ENCODE measurements at places on chromosomes 7 and 10. TPM values are rescaled to one million over a fixed set of nuclear protein-coding genes. Genes with fewer than 3 reads are reported as not detected.

DNA sequence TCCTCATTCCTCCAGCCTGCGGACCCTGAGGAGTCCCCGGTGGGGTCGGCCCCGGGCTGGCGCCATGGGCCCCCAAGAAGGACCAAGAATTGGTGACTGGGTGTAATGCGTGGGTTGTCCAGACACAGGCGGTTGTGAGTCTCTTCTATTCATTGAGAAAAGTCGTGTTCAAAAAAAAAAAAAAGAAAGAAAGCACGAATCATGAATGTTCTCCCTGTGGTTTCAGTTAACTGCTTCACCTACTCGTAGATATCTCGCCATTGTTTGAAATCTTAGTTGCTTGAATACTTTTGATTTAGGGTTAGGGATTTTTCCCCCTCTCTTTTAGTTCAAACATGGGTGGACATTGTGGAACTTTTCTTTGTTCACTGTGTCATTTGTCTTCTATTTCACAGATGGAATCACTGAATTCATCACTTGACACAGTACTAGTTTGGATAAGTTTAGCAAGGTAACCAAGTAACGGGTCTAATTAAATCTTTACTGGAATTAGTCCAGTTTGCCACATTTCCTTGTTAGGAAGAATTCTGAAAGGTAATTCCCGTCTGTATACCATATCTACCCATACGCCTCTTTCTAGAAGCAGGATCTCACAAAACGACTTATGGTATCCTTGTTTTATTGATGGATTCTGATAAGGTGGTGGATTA lies 775 bp downstream of the STARD3NL start:
- H3K27me3 ChIP-seq, result no peaks in the 10 kb centered on the region
- peak overlapping the region; percentile 90 for H3K27ac ChIP-seq
- no peak for DNase-seq
- peak overlapping the region; percentile 76 for H3K4me3 ChIP-seq

Gene SGPL1
- total RNA-seq, result 41.2 TPM

GRCh38 chr7:28759475-28759971 lies 198.6 kb downstream of the TRIL start:
- no peaks in the 10 kb centered on the region for H3K27me3 ChIP-seq
- H3K4me1 ChIP-seq, result no peaks in the 10 kb centered on the region
- no peaks in the 10 kb centered on the region for H3K36me3 ChIP-seq
- no peak for DNase-seq
- H3K27ac ChIP-seq, result no peak overlapping the region

- no peak overlapping the region for H3K4me3 ChIP-seq
- no peak for DNase-seq
- no peaks in the 10 kb centered on the region for H3K27me3 ChIP-seq
- no peak overlapping the region for H3K27ac ChIP-seq
These were observed 101.6 kb upstream of the EEPD1 start for GRCh38 chr7:36051501-36051900.

- no peak overlapping the region for H3K27ac ChIP-seq
- H3K27me3 ChIP-seq, result no peaks in the 10 kb centered on the region
- H3K36me3 ChIP-seq, result no peaks in the 10 kb centered on the region
- no peaks in the 10 kb centered on the region for H3K4me1 ChIP-seq
These were observed 50.2 kb upstream of the PIK3CG start for GRCh38 chr7:106814887-106815286.

- peaks cover 24% of the 10 kb centered on the region for H3K27me3 ChIP-seq
- no peak overlapping the region for H3K27ac ChIP-seq
- peaks cover 61% of the 10 kb centered on the region for H3K4me1 ChIP-seq
- peak; percentile 59 for DNase-seq
- peaks cover 15% of the 10 kb centered on the region for H3K36me3 ChIP-seq
- H3K4me3 ChIP-seq, result peak overlapping the region; percentile 43
These were observed 3.0 kb downstream of the SMARCD3 start for GRCh38 chr7:151245360-151246101.

- no peaks in the 10 kb centered on the region for H3K36me3 ChIP-seq
- no peaks in the 10 kb centered on the region for H3K27me3 ChIP-seq
- peaks cover 27% of the 10 kb centered on the region for H3K4me1 ChIP-seq
- DNase-seq, result no peak
These were observed 232.0 kb upstream of the CELF2 start for GRCh38 chr10:10785627-10786026.

DNA sequence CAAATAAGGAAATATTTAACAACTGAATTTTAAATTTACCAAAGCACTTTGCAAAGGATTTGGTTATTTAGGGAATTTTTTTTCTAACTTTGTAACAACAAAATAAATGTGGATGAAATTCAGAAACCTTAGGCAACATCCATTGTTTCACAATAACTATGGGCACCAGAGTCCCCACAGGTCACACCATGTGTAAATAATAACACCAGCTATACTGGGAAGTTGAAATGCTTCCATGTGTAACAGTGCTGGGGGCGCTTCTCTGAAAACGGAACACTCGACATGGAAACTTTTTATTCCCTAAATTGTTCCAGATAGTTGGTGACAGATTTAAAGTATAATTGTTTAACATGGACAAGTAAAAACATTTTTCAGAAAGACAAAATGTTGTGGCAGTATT lies 818.6 kb downstream of the TNS3 start:
- H3K4me1 ChIP-seq, result no peaks in the 10 kb centered on the region
- no peaks in the 10 kb centered on the region for H3K27me3 ChIP-seq
- DNase-seq, result no peak
- no peaks in the 10 kb centered on the region for H3K36me3 ChIP-seq
- H3K27ac ChIP-seq, result no peak overlapping the region
- H3K4me3 ChIP-seq, result no peak overlapping the region

DNA sequence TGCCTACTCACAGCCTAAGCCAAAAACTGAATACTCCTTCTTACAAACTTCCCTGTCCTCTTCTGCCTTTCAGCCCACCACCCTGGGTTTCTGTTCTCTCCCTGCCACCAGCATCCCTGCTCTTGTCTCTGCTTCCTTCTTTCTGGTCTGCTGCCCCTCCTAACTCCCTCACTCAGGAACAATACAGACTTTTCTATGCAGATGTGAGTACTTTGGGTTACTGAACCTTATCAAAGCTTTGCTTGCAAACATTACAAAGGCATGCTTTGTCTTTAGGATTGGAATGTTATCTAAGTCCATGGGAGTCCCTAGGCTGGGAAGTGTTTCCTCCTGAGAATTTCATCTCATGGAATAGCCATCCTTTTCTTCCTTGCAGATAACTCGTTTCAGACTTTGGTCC lies 28.9 kb downstream of the CNNM1 start:
- DNase-seq, result no peak
- H3K36me3 ChIP-seq, result no peaks in the 10 kb centered on the region
- H3K27ac ChIP-seq, result no peak overlapping the region
- H3K4me1 ChIP-seq, result no peaks in the 10 kb centered on the region
- no peaks in the 10 kb centered on the region for H3K27me3 ChIP-seq
- no peak overlapping the region for H3K4me3 ChIP-seq

Gene CFAP69
- total RNA-seq, result 8.4 TPM

Gene CARD11
- 5.7 TPM for total RNA-seq

DNA sequence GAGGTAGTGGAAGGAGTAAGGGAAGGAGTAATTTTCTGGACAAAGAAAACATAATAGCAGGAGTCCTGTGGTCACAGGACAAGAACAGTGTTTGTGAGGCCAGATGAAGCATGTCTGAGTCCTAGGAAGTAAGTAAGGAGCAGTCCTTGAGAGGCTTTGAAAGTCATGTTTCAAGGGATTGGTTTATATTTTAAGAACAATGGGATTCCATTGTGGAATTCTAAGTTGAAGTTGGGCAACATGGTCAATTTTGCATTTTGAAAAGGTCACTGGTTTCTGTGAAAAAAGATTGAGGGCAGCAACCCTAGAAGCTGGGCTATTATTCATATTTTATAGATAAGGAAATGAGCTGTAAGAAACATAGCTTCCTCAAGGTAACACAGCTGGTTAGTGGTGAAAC lies 10.8 kb upstream of the SLC25A28 start:
- no peaks in the 10 kb centered on the region for H3K27me3 ChIP-seq
- no peak overlapping the region for H3K4me3 ChIP-seq
- no peak for DNase-seq
- H3K36me3 ChIP-seq, result no peaks in the 10 kb centered on the region
- no peak overlapping the region for H3K27ac ChIP-seq
- H3K4me1 ChIP-seq, result no peaks in the 10 kb centered on the region

DNA sequence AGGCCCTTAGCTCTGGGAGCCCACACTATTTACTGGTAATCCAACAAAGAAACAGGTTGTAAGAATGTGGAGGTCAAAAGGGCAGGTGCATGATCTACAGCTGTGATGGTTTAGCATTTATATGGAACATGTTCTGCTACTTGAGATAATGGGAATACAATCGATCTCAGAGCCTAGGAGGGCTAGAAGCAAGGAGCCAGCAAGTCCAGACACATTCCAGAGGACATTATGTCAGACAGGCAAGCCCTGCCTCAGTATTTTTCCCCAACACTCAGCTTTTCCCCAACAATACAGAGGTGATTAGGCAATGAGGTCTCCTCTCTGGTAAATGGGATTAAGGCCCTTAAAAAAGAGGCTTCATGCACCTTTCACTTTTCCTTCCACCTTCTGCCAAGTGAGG lies 21.4 kb upstream of the GNAT3 start:
- H3K4me3 ChIP-seq, result no peak overlapping the region
- no peaks in the 10 kb centered on the region for H3K27me3 ChIP-seq
- no peak for DNase-seq
- no peak overlapping the region for H3K27ac ChIP-seq
- no peaks in the 10 kb centered on the region for H3K4me1 ChIP-seq

Gene GNAT3
- not detected for total RNA-seq

GRCh38 chr10:79417266-79417665 lies 28.2 kb downstream of the ZCCHC24 start:
- peaks cover 18% of the 10 kb centered on the region for H3K36me3 ChIP-seq
- H3K4me3 ChIP-seq, result no peak overlapping the region
- H3K27me3 ChIP-seq, result no peaks in the 10 kb centered on the region
- DNase-seq, result peak; percentile 41
- H3K27ac ChIP-seq, result no peak overlapping the region
- H3K4me1 ChIP-seq, result peaks cover 90% of the 10 kb centered on the region

GRCh38 chr10:98323221-98324164 lies 55.5 kb upstream of the LOXL4 start:
- no peak overlapping the region for H3K4me3 ChIP-seq
- no peaks in the 10 kb centered on the region for H3K27me3 ChIP-seq
- H3K27ac ChIP-seq, result no peak overlapping the region
- H3K36me3 ChIP-seq, result no peaks in the 10 kb centered on the region

DNA sequence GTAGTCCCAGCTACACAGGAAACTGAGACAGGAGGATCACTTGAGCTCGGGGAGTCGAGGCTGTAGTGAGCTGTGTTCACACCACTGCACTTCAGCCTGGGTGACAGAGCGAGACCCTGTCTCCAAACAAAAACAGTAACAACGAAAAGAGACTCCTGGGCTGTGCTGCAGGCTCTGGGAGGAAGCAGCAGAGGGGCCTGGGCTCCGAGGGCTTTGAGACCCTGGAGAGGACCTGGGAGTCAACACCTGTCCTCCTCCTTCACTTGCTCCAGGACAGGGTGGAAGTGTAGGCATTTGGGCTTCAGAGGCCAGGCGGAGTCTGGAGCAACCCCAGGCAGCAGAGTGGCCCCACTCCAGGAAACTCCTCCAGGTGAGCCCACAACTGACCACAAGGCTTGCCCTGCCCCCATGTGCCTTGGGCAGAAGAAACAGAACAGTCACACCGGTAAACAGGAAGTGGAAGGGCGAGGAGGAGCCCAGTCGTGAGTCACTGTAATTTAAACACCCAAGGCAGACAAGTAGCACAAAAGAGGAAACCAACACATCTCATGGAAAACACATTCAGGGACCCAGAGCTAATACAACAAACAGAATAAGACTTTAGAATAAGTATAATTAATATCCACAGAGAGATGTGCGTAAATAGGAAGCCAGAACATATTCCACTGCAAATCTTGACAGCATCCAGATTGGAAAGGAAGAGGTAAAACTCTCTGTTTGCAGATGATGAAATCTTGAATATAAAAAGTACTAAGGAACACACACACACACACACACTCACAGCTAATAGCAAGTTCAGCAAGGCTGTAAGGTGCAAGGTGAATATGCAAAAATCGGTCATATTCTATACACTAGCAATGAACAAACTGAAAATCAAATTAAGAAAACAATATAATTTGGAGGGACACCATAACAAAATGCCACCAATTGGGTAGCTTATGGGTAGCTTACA lies 20.5 kb upstream of the RASGEF1A start:
- DNase-seq, result peak; percentile 85
- H3K27ac ChIP-seq, result peak overlapping the region; percentile 60
- no peaks in the 10 kb centered on the region for H3K36me3 ChIP-seq
- H3K27me3 ChIP-seq, result peaks cover 11% of the 10 kb centered on the region
- H3K4me1 ChIP-seq, result peaks cover 11% of the 10 kb centered on the region

Gene CUZD1
- 0.56 TPM for total RNA-seq

DNA sequence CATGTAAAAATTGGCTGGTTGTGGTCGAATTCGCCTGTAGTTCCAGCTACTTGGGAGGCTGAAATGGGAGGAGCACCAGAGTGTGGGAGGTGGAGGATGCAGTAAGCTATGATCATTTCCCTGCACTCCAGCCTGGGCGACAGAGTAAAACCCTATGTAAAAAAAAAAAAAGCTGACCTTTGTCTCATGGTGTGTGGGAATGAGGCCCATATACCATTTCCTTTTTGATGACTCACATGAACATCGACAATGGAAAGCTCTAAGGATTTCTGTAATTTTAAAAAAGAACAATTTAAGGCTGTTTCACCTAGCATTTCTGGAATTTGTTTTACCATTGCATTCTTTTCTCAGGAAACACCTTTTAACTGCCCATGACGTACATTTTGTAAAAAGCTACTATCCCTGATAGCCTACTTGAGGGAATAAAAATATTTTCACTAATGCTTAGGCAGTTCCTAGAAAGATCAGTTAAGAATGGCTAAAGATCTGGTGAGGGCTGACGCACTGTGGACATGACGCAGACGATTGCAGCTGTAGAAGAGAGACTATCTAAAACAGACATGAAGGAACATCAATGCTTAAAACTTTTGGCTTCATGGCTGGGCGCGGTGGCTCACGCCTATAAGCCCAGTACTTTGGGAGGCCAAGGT lies 400.6 kb upstream of the IGFBP3 start:
- H3K4me1 ChIP-seq, result no peaks in the 10 kb centered on the region
- no peaks in the 10 kb centered on the region for H3K36me3 ChIP-seq
- no peaks in the 10 kb centered on the region for H3K27me3 ChIP-seq
- no peak overlapping the region for H3K27ac ChIP-seq

Gene ZNF212
- total RNA-seq, result 10.5 TPM

- peaks cover 17% of the 10 kb centered on the region for H3K36me3 ChIP-seq
- H3K27me3 ChIP-seq, result no peaks in the 10 kb centered on the region
- no peaks in the 10 kb centered on the region for H3K4me1 ChIP-seq
- DNase-seq, result no peak
- no peak overlapping the region for H3K4me3 ChIP-seq
These were observed 50.9 kb upstream of the PDLIM1 start for GRCh38 chr10:95341716-95342130.

- H3K4me3 ChIP-seq, result no peak overlapping the region
- no peak for DNase-seq
- no peaks in the 10 kb centered on the region for H3K36me3 ChIP-seq
- H3K27me3 ChIP-seq, result no peaks in the 10 kb centered on the region
These were observed 16.4 kb upstream of the PARP12 start for GRCh38 chr7:140079121-140079536.

GRCh38 chr10:4426866-4427265 lies 399.1 kb upstream of the AKR1E2 start:
- no peaks in the 10 kb centered on the region for H3K4me1 ChIP-seq
- no peak for DNase-seq
- no peak overlapping the region for H3K4me3 ChIP-seq

Gene TNKS2
- total RNA-seq, result 42.8 TPM

- no peak overlapping the region for H3K27ac ChIP-seq
- DNase-seq, result no peak
- no peaks in the 10 kb centered on the region for H3K27me3 ChIP-seq
- H3K4me3 ChIP-seq, result no peak overlapping the region
- H3K4me1 ChIP-seq, result peaks cover 14% of the 10 kb centered on the region
- no peaks in the 10 kb centered on the region for H3K36me3 ChIP-seq
These were observed 250.3 kb downstream of the PTEN start for GRCh38 chr10:88113657-88114272.
